ENCODE measurements at places on chromosomes 4 and X.
A peak's percentile ranks its signal among the peaks of the same experiment; 100 is the strongest.

DNA sequence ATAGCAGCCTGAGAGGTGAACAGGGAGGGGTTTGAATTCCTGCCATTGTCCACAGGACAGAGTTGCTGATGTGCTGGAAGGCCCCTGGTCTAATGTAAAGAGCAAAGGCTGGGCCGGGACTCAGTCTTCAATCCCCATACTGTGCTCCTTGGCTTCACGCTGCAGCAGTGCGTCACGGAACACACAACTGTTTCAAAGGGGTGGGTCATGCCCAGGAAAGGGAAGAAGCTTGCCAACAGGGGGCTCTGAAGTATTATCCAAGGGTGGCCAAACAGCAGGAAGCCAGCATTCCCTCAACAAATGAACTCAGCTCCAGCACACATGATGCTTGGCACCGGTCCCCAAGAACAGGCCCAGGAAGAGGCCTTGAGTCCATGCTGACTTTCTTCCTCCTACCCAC, 122.5 kb downstream of the NFKB1 start:
- DNase-seq: no peak

DNA sequence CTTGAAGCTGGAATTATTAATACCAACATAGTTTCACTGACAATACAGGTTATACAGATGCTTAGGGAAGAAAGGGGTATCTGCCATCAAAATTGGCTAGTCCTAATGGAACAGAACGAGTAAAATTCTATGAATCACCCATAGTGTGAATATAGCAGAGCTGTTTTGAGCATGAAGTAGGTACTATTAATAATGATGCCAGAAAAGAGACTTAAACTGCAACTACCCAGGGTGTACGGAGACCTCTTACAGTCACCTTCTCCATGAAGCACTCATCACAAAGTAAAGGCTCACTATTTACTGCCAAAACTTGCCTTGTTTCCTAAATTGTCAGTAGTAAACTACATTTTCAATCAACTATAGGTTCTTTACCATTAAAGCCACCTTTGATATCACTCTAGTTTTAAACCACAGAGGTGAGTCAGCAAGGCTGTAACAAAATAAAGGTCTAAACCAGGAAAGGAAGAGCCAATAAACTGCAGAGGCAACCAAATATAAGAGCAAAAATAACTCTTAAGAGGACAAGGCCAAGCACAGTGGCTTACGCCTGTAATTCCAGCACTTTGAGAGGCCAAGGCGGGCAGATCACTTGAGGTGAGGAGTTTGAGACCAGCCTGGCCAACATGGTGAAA, 114.4 kb downstream of the FRYL start:
- no peak for DNase-seq

DNA sequence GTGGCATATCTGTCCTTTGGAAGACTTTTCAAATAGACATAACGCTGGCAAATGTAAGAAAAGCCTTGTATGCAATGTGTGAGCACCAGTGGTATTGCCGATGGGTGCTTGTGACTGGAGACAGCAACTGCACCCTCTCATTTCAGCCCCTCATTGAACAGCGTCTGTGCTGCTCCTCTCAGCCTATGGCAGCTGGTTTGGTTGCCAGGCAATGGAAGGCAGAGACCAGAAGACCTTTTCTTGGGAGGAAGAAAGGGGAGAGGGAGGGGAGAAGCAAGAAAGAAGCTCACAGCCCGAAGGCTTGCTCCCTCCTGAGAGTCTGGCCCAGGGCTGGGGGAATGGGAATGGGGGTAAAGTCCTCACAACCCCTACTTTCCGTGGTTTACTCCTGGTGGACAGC, 20.2 kb downstream of the ZCCHC13 start:
- DNase-seq: no peak

DNA sequence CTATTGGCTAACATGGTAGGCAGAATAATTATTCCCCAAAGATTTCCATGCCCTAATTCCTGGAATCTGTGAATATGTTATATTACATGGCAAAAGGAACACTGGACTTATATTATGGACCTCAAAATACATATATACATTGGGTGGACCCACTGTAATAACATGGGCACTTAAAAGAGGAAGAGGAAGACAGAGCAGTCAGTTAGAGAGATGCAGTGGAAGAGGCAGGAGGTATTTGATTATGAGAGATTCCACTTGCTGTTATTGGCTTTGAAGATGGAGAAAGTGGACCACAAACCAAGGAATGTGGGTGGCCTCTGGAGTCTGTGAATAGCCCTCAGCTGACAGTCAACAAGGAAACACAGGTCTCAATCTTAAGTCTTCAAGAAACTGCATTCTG, 14.0 kb upstream of the ART3 start:
- DNase-seq: no peak

DNA sequence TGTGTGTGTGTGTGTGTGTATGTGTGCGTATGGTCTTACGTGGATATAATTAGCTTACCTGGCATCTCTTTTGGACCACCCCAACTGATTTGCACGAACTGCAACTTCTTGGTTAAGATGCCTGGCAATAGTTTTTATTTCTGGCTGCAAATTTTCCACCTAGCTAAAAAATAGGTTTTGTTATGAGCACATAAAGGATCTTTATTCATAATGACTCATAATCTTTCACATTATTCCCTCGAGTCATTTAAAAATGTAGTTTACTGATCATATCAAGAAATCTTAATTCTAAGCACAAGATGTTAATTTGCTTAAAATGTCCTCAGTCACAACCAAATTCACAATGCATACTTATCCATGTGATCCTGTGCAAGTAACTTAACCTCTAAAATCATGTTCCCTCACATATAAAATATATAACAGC, 1.5 kb downstream of the COX18 start:
- DNase-seq: no peak

GRCh38 chr4:158845311-158846041, 76.7 kb downstream of the FNIP2 start:
- DNase-seq: no peak

GRCh38 chr4:76035799-76036380, at the start of gene CXCL11:
Gene CXCL11 (minus strand): TSS chr4:76036070. CDS start chr4:76035987, 83 bp downstream.
- DNase-seq: no peak

- DNase-seq: peak; percentile 0
Measured at GRCh38 chr4:139530833-139531427, 25.1 kb downstream of the SETD7 start.

GRCh38 chrX:48896611-48897011, 957 bp downstream of the TIMM17B start:
- DNase-seq: no peak

DNA sequence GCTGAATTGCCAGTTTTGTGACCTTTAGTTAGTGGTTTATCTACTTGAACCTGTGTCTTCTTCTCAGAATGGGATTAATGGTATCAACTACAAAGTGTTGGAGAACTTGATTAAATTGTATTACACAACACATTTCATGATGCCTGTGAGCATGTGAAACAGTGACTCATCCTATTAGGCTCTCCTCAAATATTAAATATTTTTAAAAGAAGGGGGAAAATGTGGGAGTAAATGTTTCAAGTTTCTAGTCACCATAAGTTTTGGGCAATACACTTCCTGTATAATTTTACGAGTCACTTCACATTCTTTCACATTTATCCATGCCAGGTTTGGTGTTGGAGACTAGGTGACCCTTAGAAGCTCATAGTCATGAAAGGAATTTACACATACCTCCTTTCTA, 147.0 kb downstream of the HS3ST1 start:
- no peak for DNase-seq

DNA sequence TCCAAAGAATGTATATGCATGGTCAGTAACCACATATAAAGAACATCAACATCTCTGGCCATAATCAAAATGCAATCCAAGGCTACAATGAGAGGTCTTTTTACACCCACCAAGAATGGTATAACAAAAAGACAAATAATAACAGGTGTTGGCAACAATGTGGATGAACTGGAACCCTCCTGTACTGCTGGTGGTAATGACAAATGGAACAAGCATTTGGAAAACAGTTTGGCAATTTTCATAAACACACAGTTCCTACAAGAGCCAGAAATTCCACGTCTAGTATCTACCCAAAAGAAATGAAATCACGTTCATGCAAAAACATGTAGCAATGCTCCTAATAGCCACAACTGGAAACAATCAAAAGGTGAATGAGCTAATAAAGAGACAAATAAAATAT, 11.7 kb downstream of the UGT2B4 start:
- no peak for DNase-seq

GRCh38 chr4:168550064-168550766, 53.4 kb downstream of the PALLD start:
- no peak for DNase-seq

GRCh38 chr4:71687056-71687455, 96.8 kb downstream of the GC start:
- DNase-seq: no peak

- no peak for DNase-seq
Measured at GRCh38 chrX:71111921-71112431, 599 bp upstream of the IL2RG start.

GRCh38 chr4:36439556-36439955, 158.1 kb downstream of the DTHD1 start:
- no peak for DNase-seq

- no peak for DNase-seq
Measured at GRCh38 chr4:128906581-128906980, 97.1 kb downstream of the JADE1 start.

- DNase-seq: peak; percentile 54
Measured at GRCh38 chr4:153488006-153488891, 22.1 kb downstream of the TMEM131L start.

DNA sequence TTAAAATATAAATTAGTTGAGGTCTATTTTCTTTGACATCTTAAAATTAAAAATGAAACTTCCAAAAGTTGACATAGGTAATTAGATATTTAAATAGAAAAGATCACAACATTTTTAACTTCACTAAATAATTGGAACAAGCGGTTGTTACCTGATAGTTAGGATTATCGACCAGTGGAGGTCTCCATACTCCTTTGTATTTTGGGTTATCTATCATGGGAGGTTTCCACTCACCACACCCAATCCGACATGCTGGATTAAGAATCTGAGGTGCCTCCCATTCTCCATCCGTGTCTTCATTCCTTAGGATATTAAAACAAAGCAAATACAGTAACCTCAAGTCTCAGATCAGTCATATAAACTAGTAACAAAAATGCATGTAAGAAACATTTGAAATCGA, 22.2 kb downstream of the SCOC start:
- no peak for DNase-seq

DNA sequence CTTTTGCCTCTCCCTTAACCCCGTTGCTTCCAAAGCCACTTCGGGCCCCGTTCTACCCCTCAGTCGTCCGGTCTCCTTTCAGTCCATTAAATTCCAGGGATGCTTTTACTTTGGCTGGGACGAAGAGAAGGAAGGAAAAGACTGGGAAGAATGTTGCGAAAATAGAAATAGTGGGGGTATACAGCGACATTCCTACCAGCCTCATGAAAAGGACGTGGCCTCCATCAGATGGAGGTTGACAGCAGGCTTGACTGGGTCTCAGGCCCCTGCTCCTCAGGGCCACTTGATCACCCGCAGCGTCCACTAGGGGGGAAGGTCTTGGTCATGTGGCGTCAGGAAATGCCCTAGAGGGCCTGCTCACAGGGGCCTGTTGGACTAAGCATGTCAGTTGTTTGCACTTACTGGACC, 657 bp upstream of the ANKRD50 start:
- DNase-seq: no peak

DNA sequence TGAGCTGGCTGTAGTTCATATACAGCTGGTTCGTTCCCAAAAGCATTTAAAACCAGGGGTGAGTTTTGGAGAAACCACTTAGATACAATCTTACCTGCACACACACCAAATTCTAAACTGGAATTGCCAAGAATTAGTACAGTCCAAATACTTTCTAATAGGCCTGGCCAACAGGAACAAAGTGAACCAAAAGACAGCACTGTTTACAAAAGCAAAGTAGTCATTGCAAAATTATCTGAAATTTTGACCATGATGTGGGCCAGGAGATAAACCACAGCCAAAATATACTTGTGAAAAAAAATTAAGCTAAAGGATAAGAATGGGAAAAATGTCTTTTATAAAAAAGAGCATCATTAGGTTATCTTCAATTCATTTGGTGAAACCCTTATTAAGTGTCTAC, 37.9 kb upstream of the NAP1L5 start:
- no peak for DNase-seq

DNA sequence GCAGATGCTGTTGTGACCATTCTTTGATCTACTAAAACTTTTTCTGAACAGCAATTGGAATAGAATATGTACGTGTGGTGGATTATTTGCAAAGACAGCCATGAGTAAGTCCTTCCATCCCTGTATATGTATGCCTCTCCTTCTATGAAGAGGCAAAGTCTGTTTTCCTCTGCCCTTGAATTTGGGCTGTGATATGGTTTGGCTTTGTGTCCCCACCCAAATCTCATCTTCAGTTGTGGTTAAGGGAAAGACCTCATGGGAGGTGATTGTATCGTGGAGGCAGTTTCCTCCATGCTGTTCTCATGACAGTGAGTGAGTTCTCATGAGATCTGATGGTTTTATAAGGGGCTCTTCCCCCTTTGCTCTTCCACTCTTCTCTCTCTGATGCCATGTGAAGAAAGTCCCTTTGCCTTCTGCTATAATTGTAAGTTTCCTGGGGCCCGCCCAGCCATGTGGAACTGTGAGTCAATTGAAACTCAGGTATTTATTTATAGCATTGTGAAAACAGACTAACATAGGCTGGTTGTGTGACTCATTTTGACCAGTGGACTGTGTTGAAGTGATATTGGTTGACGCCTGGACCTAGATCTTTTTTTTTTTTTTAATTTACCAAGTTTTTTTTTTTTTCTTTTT, 108.3 kb upstream of the CAMK2D start:
- peak; percentile 7 for DNase-seq

DNA sequence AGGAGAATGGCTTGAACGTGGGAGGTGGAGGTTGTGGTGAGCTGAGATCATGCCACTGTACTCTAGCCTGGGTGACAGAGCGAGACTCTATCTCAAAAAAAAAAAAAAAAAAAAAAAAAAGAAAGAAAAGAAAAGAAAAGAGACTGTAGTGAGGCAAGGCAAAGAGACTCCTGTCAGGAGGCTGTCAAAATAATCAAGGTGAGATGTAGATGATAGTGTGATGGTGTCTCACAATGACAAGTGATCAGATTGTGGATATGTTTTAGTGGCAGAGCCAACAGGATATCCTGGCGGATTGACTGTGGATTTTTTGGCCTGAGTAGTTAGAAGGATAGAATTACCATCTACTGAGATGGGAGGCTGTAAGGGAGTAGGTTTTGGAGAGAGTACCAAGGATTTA, 12.6 kb downstream of the TRPC5OS start:
- DNase-seq: no peak

GRCh38 chr4:151641167-151641566, 119.6 kb downstream of the GATB start:
- DNase-seq: no peak

DNA sequence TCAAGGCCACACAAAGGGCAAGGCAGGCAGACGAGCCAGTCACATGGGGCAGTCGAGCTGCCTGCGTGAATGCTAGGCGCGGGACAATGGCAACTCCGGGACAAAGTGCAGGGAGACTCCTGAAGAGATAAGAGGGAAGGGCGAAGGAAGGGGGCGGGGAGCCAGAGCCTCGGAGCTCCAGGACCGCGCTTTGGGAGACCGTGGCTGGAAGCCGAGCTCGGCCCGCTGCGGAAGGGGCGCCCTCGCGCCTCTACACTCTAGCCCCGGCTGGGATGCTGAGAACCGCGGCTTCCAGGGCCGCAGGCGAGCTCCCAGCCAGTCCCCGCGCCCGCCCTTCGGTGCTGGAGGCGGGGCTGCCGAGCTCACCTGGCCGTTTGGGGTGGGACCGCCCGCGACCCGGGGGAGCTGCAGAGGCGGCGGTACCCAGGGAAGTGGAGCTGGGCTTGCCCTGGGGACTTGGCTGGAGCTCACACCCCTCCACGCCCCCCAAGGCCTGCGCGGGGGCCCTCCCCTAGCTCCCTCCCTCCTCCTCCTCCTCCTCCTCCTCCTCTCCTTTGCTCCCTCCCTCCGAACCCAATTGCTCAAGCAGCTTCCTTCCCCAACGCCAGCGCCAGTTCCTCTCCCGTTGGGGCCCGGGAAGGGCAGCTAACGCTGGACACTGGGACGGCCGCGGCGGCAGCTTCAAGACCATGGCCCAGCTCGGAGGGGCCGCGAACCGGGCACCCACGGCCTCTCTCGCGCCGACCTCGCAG, at the start of gene SOWAHD:
SOWAHD (plus strand) TSS at position 610 of the 752 bp plus-strand sequence; CDS start at position 690, 80 bp downstream.
- peak; percentile 16 for DNase-seq

Data from activated naive CD4-positive, alpha-beta T cell (primary cell).